ENCODE measurements at places on chromosomes 4 and X.

DNA sequence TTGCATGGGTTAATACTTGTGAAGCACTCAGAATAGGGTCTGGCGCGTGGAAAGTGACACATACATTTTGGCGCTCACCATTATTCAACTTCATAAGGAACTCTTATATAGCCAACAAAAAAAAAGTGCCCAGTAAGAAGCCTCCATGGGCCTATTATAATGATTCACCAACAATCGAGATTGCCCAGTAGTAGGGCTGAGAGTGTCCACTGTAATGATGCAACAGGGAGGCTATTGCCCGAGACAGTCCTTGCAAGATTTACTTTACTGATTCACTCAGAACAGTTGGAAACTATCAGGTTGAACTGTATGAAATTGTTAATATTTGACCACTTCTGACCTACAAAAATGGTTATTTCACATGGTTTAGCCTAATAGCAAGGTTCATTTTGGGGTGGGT, 86.0 kb downstream of the PJA1 start:
- DNase-seq = no peak

DNA sequence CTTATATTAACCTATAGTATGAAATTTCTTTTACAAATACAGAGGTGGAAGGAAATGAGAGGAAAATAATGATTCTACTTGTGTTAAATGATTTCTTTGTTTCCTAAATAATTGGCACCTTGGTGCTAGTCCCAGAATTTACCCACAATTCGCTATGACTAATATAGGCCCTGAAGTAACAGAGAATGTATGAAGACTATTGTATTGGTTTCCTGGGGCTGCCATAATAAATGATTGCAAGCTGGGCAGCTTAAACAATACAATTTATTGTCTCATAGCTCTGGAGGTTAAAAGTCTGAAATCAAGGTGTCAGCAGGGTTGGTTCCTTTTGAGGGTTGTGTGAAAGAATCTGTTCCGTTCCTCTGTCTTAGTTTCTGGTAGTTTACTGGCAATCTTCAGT, 74.8 kb upstream of the GPRIN3 start:
- no peak for DNase-seq

DNA sequence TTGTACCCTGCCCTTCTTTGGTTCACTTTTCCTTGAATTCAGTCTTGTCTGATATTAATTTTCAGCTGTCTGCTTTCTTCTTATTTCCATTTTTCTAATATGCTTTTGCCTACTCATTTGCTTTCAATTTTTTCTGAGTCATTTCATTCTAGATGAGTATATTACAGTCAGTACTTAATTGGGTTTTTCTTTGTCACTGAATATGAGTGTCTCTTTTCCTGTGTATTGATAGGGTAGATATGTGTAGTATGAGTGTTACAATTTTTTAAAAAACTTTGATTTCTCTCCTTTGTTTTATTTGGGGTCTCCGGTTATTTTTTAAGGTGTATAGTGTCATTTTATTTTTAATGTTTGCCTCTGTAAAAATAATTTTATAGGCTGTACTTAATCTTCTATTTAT, 222.2 kb downstream of the IDS start:
- no peak for DNase-seq

DNA sequence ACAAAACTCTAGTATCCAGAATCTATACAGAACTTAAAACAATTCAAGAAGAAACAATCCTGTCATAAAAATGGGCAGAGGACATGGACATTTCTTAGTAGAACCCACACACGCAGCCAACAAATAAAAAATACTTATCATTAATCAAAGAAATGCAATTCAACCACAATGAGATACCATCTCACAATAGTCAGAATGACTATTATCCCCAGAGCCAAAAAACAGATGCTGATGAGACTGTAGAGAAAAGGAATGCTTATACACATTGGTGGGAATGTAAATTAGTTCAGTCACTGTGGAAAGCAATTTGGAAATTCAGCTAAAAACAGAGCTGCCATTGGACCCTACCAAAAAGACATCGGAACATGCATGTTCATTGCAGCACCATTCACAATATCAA, 37.9 kb downstream of the RAB40AL start:
- no peak for DNase-seq

GRCh38 chr4:96052827-96053226, 212.9 kb downstream of the PDHA2 start:
- no peak for DNase-seq

DNA sequence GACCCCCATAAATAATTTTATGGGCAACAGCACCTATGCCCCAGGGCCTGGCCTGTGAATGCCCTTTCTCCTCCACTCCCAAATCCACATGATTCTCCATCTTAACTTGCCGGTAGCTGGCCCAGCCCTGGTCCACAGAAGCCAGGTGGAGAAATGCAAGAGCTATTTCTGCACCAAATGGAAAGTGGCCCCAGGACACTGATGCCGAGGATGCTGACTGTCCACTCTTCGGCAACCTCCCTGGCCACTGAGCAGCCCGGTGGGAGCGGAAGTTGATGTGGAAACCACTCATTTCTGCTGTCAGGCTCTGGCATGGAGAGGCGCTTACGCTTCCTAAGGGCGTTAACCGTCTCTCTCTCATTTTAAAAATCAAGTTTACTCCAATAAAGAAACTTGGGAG, 58.8 kb downstream of the JAKMIP1 start:
- no peak for DNase-seq

DNA sequence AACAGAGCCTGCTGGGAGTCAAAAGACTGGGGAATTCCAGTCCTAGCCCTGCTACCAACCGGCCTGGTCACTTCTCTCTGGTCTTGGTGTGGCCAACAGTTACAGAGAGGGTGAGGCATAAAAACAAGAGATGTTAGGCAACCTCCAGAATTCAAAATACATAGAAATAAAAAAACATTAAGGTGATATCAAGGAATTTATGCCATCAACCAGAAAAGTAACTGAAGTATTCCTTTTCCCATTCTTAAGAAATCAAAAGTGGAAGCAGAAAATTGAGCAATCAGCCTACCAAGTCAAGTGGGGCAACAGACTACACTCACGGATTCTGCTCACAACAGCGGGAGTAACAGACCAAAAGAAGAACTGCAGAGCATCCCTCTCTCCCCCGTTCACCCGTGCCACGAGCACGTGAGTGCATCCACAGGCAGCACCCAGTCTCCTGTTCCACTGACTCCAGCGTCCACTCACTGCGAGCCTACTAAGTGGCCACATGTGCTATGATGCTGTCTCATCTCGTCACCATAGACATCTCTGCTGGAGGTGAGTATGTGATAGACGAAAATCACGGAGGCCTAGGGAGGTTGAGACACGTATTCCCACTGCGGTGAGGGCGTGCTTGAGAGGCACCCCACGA, 29.3 kb downstream of the AFAP1 start:
- no peak for DNase-seq

- no peak for DNase-seq
These were observed 500.2 kb downstream of the IDS start for GRCh38 chrX:149004936-149005335.

GRCh38 chr4:176838601-176839433, 46.1 kb upstream of the VEGFC start:
- DNase-seq = no peak

GRCh38 chr4:11876104-11876503, 447.4 kb upstream of the HS3ST1 start:
- no peak for DNase-seq

DNA sequence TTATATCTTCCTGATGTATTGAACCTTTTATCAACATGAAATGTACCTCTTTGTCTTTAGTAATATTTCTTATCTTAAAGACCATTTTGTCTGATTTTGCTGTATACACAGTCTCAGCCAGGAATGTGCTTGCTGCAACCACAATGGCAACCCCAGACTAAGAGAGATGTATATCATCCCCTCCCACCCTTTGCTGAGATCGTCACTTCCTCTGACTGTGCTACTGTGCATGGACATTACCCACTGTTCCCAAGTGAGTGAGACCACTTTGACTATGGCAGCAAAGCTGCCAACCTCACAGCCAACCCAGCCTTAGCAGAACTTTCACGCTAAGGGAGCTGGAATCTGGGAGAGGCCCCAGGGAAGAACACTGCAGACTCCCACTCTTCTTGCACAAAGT, 46.0 kb downstream of the EIF2S3 start:
- DNase-seq = no peak

- DNase-seq = no peak
These were observed 118.5 kb downstream of the BTC start for GRCh38 chr4:74675673-74676279.

DNA sequence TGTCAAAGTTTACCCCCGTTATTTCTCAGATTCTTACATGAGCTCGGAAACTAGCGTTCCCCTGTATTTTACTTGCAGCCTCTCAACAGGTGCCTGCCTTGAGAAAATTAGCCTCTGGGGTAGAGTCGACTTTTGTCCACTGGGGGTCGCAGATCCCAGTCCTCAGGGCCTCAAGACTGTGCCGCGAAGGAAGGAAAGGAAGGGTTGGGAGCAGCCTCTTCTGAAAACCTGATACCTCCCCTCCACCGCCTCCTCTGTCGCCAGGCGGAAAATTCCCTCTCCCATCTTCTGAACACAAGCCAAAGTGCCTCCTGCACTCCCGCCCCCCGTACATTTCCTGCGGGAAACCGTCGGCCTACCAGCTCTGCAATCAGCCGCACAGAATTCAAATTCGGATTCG, 44.4 kb upstream of the TMSB15B start:
- peak; percentile 26 for DNase-seq

DNA sequence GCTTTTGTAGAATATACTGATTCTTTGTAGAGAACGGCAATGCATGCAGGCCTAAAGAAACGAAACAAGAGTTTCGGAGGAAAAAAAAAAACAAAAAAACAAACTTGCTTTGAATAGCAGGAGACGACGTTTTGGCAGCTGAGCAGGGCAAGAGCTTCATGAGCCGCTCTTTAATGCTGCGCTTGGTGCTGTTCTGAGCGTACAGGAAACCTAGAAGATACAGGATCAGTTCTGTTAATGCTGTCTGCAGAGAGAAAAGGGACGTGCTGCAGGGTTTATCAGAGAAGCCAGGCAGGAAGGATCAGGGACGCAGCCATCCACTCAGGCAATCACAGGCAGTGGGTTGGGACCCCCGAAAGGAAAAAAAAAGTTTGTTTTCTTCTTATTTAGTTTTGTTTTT, 182.2 kb downstream of the PACRGL start:
- no peak for DNase-seq

DNA sequence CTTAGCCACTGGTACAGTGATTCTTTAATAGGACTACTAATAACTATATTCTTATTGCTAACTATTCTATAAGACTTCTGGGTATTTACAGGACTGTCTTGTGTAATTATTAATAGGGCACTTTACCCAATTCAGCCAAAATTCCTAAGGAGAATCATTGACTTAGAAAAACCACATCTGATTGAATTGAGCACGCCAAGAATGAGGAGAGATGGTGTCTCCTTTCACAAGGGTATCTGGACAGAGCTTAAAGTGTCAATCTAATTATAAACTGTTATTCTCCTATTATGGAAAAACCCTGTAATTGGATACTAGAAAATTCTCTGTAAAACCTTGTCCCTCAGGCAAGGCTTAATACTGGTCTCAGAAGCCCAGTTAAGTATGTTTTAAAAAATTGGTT, 111.1 kb upstream of the TLL1 start:
- no peak for DNase-seq

DNA sequence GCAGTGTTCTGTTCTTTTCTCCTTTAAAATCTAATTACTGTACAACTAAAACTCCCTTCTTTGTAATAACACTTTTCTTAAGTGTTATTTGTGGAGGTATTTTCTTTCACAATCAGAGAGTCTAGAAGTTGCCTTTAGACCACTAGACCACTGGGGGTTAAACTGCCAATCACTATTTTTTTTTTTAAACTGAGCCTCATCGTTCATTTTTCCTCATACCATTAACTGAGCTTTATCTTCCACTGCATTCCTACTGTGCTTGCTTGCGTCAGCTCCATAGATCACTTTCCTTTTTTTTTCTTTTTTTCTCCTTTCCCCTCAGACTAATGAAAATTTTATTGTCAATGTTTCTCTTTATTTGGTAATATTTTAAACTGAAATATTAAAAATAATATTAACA, 310.6 kb downstream of the PDHA2 start:
- no peak for DNase-seq

GRCh38 chr4:152090543-152090942, 329.7 kb upstream of the GATB start:
- DNase-seq = no peak

DNA sequence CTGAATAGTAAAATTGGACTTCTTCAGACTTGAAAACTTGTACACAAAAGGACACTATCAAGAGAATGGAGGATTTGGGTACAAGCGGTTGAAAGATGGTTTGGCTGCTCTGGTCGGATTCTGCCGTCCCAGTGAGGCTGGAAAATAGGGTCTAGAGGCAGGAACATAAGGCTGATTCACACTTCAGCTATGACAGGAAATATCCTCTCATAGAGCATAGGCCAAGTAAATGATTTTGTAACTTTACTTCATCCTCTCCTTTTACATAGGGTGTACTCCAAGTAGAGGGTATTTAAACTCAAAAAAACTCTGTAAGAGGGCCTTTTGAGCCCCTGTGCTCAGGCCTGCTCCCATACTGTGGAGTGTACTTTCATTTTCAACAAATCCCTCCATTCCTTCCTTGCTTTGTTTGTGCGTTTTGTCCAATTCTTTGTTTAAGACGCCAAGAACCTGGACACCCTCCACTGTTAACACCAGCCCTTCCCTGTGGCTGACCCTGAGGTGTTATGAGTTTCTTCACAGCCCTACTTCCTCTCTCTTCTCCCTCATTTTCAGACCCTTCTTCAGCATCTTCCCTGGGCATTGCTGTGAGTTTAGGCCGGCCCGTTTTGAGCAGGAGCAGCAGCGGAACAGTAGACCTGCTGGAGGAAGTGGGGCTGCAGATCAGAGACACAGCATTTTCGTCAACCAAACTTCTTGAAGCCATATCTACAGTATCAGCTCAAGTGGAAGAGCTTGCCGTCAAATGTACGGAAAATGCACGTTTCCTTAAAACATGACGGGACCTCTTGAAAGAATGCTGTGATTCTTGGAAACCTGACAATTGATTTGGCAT, 7.2 kb downstream of the PGAM4 start:
- DNase-seq = no peak

DNA sequence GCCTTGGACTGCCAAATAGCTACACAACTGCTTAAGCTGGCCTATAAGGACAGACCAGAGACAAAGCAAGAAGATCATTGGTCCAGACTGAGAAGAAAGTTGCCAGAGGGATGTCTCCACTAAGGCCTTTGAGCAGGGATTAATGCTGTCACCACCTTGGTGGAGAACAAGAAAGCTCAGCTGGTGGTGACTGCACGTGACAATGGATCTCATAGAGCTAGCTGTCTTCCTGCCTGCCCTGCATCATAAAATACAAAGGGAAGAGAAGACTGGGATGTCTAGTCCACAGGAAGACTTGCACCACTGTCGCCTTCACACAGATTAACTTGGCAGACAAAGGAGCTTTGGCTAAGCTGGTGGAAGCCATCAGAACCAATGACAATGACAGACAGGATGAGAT, 40.5 kb upstream of the FAM120C start:
- no peak for DNase-seq

DNA sequence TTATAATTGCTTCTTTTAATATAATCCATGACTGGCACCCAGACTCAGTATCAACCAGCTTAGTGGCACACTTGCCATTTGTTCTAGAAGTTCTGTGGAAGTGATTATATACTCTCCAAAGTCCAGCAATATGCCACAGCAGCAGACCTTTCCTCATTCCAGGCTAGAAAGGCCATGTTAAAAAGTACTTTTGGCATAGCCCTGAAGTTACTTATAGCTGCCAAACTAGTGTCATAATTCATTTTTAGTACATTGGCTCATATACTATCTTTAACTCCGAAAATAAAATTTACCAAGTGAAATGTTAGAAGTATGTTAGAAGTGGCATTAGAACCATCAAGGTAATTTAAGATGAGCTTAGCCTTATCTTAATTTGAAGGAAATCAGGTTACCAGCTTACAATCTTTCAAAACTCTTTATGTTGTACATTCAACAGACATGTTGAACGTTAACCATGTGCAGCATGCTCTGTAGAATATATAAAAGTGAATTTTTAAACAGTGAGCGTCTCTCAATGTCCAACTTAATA, 714.2 kb upstream of the LCORL start:
- no peak for DNase-seq

Data from T-helper 9 cell (primary cell).